ENCODE measurements at places on chromosomes 7 and 10. TPM values are rescaled to one million over a fixed set of nuclear protein-coding genes. Genes with fewer than 3 reads are reported as not detected.

The VWDE gene
- 0.65 TPM for total RNA-seq

The CDH23 gene
- under 0.01 TPM for total RNA-seq

The HTRA1 gene
- 93.9 TPM for total RNA-seq

The PRLHR gene
- total RNA-seq: not detected

The DDIT4 gene
- 176 TPM for total RNA-seq

The NKX1-2 gene
- total RNA-seq: not detected

The INPP5F gene
- 46.4 TPM for total RNA-seq

The TWIST1 gene
- not detected for total RNA-seq

The VSTM4 gene
- total RNA-seq: under 0.01 TPM

The CUBN gene
- total RNA-seq: 4.9 TPM

The ZNF488 gene
- not detected for total RNA-seq

The RHOBTB1 gene
- total RNA-seq: 33.1 TPM

The MMP21 gene
- not detected for total RNA-seq

The CYP2E1 gene
- total RNA-seq: not detected

The RGS10 gene
- total RNA-seq: 44.4 TPM

The KIAA1217 gene
- 2.6 TPM for total RNA-seq

The INMT gene
- 0.15 TPM for total RNA-seq

The OR6B1 gene
- total RNA-seq: not detected

The PRSS37 gene
- total RNA-seq: not detected

The FAM25A gene
- not detected for total RNA-seq

The SPAG6 gene
- total RNA-seq: not detected

The SPRN gene
- not detected for total RNA-seq

The TDRD1 gene
- total RNA-seq: not detected

The SUV39H2 gene
- 30.2 TPM for total RNA-seq

The ADAP1 gene
- 0.91 TPM for total RNA-seq

The POU6F2 gene
- total RNA-seq: not detected

The SPACDR gene
- 0.32 TPM for total RNA-seq

The ST7 gene
- 23.6 TPM for total RNA-seq

The PLAC9 gene
- total RNA-seq: 2.9 TPM

All from epithelial cell of umbilical artery (primary cell).